ENCODE measurements at places on chromosomes 5 and 9. TPM values are rescaled to one million over a fixed set of nuclear protein-coding genes. Genes with fewer than 3 reads are reported as not detected.

The OGN gene
- total RNA-seq, result not detected

The SH3RF2 gene
- total RNA-seq, result 0.48 TPM

The C9 gene
- total RNA-seq, result not detected

The ZNF474 gene
- not detected for total RNA-seq

The C5orf34 gene
- total RNA-seq, result 7.7 TPM

DNA sequence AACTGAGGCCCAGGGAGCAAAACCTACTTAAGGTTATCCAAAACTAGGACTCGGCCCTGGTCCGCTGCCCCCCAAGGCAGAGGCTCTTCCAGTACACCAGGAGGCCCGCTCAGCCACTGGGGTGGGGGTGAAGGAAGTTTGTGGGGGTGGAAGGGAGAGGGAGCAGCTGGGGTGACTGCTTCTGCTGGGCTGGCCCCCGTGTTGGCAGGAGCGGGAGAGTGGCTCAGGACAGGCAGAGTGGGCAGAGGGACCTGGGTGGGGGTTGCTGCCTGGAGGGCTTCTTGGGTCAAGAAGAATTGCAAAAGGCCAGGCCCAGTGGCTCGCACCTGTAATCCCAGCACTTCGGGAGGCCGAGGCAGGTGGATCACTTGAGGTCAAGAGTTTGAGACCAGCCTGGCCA lies 8.2 kb upstream of the TRIM14 start:
- DNase-seq, result no peak
- no peak overlapping the region for H3K27ac ChIP-seq
- peaks cover 8% of the 10 kb centered on the region for H3K4me1 ChIP-seq
- H3K27me3 ChIP-seq, result no peaks in the 10 kb centered on the region
- no peak overlapping the region for H3K4me3 ChIP-seq

GRCh38 chr5:141734501-141735229 lies 52.6 kb upstream of the ARAP3 start:
- H3K36me3 ChIP-seq, result no peaks in the 10 kb centered on the region
- no peak overlapping the region for H3K4me3 ChIP-seq
- H3K4me1 ChIP-seq, result peaks cover 1% of the 10 kb centered on the region
- DNase-seq, result peak; percentile 53
- peaks cover 19% of the 10 kb centered on the region for H3K27me3 ChIP-seq
- H3K27ac ChIP-seq, result no peak overlapping the region

DNA sequence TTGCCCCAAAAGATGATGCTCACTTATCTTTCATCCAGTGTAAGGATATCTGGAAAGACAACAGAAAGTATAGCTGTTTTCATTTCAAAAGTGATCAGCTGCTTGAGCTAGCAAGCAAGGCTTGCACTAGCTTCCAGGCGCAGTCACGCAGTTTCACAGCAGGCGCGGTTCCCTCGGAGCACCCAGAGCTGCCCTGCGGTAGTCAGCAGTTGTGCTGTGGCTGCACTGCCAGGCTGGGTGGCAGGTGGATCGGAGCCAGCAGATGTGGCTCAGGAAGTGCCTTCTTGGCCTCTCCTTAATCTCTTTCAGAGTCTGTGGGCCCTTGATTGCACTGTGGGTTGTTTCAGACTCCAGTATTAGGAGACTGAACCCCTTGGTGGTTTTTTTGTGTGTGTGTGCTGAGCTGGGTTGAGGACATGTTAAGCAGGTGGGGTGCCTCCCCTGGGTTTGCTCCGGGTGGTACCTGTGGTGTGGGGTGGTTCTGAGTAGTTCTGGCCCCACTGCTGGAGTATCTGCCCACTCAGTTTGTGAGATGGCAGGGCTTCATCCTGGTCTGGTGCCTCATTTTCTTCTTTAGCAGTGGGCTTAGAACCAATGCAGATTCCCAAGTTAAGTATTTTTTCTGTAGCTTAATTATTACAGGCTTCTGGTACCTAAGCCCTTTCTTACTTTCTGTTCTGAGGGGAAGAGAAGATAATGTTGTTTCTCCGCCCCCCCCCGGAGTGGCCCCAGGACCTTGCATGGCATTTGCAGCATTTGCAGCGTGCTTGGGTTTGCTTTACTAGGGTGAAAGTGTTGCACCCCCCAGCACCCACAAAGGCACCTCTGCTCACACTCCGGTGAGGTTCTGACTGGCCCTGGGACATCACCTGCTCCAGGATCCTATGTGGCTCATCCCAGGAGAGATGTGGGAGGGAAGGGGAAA lies 16.4 kb downstream of the TENT4A start:
- peaks cover 73% of the 10 kb centered on the region for H3K4me1 ChIP-seq
- H3K4me3 ChIP-seq, result peak overlapping the region; percentile 8
- H3K27ac ChIP-seq, result peak overlapping the region; percentile 79
- peak; percentile 66 for DNase-seq
- peaks cover 37% of the 10 kb centered on the region for H3K36me3 ChIP-seq
- H3K27me3 ChIP-seq, result no peaks in the 10 kb centered on the region
